CD4-positive, alpha-beta T cell treated with Interleukin-17A for 1 hour (primary cell): ENCODE measurements at places on chromosomes 5 and 9.
A peak's percentile ranks its signal among the peaks of the same experiment; 100 is the strongest.

DNA sequence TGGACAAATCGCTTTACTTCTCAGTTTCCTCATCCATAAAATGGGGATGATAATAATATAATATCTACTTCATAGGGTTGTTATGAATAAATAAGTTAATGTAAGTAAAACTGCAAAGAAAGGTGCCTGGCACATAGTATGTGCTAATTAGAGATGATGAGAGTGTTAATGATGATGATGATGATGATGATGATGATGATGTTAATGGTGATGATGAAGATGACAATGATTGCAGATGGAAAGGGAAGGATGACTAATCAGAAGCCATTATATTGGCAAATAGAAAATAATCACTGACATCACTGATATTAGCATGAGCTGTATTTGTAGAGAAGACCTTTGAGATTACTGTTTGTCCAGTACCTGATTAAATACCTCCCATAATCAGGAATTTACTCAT lies 20.6 kb downstream of the RAD1 start:
- no peak for DNase-seq

DNA sequence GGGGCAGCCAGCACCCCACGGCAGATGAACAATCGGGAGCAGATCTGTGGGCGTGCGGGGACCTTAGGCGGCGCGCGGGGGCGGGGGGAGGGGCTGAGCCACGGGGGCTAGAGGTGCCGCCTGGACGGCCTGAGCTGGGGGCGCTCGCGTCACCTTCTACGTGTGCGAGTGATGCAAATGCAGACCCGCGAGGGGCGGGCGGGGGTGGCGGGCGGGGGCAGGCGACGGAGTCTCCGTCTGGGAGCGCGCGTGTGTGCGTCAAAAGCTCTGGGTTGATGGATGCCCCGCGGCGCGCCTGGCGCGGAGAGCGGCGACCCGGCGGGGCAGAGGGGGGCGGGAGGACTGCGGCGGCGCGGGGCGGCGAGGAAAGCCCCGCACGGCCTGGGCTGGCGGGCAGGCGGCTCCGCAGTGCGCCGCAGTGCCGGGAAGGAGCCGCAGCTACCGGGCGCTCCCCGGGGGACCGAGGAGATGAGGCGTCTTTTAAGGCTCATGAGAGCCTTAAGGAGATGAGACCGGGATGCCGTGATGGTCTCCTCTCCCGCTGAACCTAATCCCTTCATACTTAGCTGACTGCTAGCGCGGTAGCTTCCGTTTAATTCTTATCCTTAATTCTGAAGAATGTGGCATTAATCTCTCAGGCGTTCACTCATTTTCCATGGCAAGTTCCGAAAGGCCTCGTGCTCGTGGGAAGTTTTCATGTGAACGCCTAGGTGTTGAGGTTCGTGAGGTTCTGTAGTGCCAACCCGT lies 1.5 kb downstream of the SV2C start:
- DNase-seq, result no peak

DNA sequence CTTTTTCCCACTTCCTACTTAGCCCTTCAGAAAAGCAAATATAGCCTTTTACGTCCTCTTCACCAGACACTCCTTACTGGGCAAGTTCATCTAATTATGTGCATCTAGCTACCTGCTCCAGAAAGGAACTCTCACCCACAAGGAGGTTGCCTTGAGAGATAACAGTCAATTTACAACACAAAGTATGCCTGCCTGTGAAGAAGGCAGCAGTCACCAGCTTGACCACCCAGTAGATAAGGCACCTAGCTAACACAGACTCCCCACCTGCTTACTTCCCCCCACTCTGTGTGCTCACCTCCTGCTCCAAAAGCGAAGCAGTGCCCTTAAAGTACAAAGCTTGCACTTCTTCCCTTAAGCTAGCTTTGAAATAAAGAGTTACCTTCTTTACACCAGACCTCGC lies 111.7 kb upstream of the MRPS30 start:
- no peak for DNase-seq

GRCh38 chr5:167951116-167951515 lies 340.3 kb upstream of the WWC1 start:
- DNase-seq, result no peak

GRCh38 chr5:179668391-179668790 lies 12.4 kb downstream of the CBY3 start:
- peak; percentile 63 for DNase-seq

GRCh38 chr5:39130716-39131115 lies 56.5 kb upstream of the RICTOR start:
- DNase-seq, result no peak

DNA sequence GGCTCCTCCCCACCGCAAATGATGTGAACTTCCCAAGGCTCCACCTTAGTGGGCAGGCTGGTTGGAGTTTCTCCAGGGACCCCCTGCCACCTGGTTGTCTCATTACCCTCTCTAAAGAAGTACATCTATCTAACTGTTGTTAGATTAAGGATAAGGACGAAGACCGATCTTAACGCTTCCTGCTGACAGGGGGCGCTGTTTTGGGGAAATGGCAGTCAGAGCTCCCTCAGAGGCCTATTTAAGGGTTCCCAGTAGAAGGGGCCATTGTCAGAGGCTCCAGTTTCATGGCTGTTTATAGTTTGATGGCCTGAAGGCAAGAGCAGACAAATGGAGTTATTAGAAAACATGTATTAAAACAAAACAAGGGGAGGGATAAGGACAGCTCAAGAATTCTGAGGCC lies 100.1 kb downstream of the SPEF2 start:
- no peak for DNase-seq

DNA sequence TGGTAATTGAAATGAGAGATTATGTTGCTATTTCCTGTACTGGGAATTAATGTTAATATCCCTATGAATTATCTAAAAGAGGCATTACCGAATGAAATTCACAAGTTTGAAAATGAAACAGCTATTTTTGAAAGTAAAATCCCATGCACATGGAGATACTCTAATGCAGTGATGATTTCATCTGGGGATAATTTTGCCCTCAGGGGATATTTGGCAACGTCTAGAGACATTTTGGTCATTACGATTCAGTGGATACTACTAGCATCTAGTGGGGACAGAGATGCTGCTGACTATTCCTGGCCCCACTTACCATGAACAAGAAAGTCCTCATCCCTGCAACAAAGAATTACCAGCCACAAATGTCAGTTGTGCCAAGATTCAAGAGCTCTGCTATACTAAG lies 500.9 kb downstream of the EFNA5 start:
- DNase-seq, result no peak

DNA sequence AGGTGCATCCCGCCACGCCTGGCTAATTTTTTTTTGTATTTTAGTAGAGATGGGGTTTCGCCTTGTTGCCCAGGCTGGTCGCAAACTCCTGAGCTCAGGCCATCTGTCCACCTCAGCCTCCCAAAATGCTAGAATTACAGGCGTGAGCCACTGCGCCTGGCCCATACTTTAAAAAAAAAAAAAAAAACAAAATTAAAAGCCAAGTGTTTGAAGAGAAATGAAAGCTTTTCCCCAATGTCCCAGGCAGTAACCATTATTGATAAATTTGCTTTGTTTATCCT lies 9.5 kb downstream of the PRRC2B start:
- DNase-seq, result no peak

DNA sequence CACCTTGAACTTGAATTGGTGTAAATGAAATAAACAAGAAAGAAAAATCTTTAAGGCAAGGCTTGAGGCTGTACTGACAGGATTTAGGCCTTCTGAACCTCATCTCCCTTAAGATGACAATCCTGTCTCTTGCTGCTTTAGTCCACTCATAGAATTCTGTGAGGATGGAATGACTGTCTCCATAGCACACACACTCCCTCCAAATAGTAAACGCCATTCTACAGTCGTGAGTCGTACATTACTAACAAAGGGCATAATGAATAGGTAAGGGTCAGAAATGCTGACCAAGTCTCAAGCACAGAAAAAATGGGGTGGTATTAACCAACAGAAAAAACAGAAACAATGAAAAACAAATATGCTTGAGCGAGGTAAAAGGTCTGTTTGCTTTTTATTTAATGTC lies 71.8 kb upstream of the SIMC1 start:
- DNase-seq, result no peak
